Thyroid gland (tissue), 4 donors: ENCODE measurements at places on chromosomes 6 and 20. TPM values are rescaled to one million over a fixed set of nuclear protein-coding genes. Genes with fewer than 3 reads are reported as not detected.

- no peaks in the 10 kb centered on the region for H3K27me3 ChIP-seq
- DNase-seq = no peak
- H3K4me3 ChIP-seq = no peak overlapping the region
- peak overlapping the region; percentile 24 for H3K27ac ChIP-seq
Observed at GRCh38 chr6:159700970-159701369, 7.9 kb upstream of the SOD2 start.

DNA sequence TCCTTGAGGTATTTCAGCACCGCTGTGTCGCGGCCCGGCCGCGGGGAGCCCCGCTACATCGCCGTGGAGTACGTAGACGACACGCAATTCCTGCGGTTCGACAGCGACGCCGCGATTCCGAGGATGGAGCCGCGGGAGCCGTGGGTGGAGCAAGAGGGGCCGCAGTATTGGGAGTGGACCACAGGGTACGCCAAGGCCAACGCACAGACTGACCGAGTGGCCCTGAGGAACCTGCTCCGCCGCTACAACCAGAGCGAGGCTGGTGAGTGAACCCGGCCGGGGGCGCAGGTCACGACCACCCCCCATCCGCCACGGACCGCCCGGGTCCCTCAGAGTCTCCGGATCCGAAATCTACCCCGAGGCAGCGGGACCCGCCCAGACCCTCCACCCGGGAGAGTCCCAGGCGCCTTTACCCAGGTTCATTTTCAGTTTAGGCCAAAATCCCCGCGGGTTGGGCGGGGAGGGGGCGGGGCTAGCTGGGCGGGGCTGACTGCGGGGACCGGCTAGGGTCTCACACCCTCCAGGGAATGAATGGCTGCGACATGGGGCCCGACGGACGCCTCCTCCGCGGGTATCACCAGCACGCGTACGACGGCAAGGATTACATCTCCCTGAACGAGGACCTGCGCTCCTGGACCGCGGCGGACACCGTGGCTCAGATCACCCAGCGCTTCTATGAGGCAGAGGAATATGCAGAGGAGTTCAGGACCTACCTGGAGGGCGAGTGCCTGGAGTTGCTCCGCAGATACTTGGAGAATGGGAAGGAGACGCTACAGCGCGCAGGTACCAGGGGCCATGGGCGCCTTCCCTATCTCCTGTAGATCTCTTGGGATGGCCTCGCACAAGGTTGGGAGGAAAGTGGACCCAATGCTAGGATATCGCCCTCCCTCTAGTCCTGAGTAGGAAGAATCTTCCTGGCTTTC lies 693 bp downstream of the HLA-F start:
- peak overlapping the region; percentile 80 for H3K4me3 ChIP-seq
- H3K27ac ChIP-seq = peak overlapping the region; percentile 92
- DNase-seq = peak; percentile 43

DNA sequence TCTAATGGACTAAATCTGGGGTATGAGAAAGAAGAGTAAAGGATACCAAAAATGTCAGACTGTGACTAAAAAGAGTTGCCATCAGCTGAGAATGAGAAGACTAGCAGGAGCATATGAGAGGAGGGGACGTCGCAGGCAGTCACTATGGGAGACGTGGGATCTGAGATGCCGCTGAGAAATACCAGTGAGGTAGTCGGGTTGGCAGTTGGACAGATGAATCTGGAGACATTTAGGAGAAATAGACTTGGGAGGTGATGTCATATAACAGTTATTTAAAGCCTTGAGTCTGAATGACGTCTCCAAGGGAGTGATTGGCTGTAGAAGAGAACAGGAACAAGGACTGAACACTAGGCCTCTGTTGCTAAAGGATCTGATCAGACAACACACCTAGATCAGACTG lies 51.5 kb upstream of the TRIM26 start:
- DNase-seq = no peak
- no peaks in the 10 kb centered on the region for H3K27me3 ChIP-seq
- H3K27ac ChIP-seq = no peak overlapping the region
- H3K36me3 ChIP-seq = no peaks in the 10 kb centered on the region
- peaks cover 7% of the 10 kb centered on the region for H3K4me1 ChIP-seq

The C6orf141 gene
- total RNA-seq = 13.4 TPM

The PRKN gene
- 6.5 TPM for total RNA-seq

DNA sequence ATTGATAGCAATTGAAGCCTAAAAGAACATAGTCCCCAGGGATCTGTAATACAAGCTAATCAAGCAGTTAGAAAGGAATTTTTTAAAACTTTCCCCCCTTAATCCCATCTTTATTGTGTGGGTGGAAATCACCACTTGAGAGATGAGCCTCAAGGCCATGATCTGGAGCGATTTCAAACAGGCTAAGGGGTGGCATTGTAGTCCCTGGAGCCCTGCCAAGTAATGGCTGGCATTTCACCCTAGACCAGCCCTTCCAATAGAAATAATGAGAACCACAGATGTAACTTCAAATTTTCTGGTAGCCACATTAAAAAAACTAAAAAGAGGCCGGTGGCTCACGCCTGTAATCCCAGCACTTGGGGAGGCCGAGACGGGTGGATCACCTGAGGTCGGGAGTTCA lies 46.9 kb downstream of the PRDM1 start:
- H3K4me3 ChIP-seq = no peak overlapping the region
- no peaks in the 10 kb centered on the region for H3K36me3 ChIP-seq
- H3K27me3 ChIP-seq = no peaks in the 10 kb centered on the region

The BPIFA1 gene
- total RNA-seq = not detected

GRCh38 chr6:54238396-54238795 lies 69.8 kb upstream of the TINAG start:
- no peak for DNase-seq
- H3K27ac ChIP-seq = no peak overlapping the region
- H3K27me3 ChIP-seq = no peaks in the 10 kb centered on the region

DNA sequence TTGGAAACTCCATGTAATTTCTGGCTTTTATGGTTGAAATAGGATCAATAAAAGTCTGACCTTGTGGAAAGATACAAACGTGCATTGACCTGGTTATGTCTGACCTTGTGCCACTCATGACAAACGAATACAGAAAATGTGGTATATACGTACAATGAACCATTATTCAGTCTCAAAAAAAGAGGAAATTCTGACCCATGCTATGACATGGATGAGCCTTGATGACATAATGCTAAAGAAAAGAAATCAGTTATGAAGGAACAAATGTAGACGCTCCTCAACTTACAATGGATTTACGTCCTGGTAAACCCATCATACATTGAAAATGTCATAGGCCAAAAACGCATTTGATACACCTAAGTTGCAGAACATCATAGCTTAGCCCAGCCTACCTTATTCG lies 309.7 kb upstream of the SULF2 start:
- no peak overlapping the region for H3K4me3 ChIP-seq
- no peak for DNase-seq
- no peaks in the 10 kb centered on the region for H3K4me1 ChIP-seq
- no peaks in the 10 kb centered on the region for H3K36me3 ChIP-seq

DNA sequence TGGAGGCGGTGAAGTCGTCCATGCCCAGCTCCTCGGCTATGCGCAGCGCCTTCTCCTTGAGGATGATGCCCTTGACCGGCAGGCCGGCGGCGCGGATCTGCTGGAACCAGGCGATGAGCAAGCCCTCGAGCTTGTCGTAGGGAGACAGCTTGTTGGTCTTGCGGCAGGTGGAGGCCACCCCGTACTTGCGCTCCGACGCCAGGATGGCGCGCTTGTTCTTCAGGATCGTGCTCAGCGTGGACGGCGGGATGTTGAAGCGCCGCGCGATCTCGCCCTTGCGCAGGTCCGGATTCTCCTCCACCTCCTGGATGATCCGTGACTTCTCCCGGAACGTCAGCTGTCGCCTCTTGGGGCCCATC lies 435 bp downstream of the CENPB start:
- DNase-seq = peak; percentile 54
- no peaks in the 10 kb centered on the region for H3K27me3 ChIP-seq
- H3K36me3 ChIP-seq = no peaks in the 10 kb centered on the region
- H3K4me1 ChIP-seq = peaks cover 39% of the 10 kb centered on the region
- H3K4me3 ChIP-seq = peak overlapping the region; percentile 37

- H3K4me3 ChIP-seq = no peak overlapping the region
- H3K36me3 ChIP-seq = no peaks in the 10 kb centered on the region
- H3K27me3 ChIP-seq = no peaks in the 10 kb centered on the region
- H3K4me1 ChIP-seq = peaks cover 11% of the 10 kb centered on the region
- H3K27ac ChIP-seq = no peak overlapping the region
- no peak for DNase-seq
Observed at GRCh38 chr20:22684763-22685443, 100.5 kb upstream of the FOXA2 start.

The NCR2 gene
- total RNA-seq = not detected

The OR2H2 gene
- not detected for total RNA-seq

- H3K27me3 ChIP-seq = no peaks in the 10 kb centered on the region
- DNase-seq = no peak
- H3K27ac ChIP-seq = no peak overlapping the region
Observed at GRCh38 chr6:524803-525202, 132.1 kb downstream of the HUS1B start.

DNA sequence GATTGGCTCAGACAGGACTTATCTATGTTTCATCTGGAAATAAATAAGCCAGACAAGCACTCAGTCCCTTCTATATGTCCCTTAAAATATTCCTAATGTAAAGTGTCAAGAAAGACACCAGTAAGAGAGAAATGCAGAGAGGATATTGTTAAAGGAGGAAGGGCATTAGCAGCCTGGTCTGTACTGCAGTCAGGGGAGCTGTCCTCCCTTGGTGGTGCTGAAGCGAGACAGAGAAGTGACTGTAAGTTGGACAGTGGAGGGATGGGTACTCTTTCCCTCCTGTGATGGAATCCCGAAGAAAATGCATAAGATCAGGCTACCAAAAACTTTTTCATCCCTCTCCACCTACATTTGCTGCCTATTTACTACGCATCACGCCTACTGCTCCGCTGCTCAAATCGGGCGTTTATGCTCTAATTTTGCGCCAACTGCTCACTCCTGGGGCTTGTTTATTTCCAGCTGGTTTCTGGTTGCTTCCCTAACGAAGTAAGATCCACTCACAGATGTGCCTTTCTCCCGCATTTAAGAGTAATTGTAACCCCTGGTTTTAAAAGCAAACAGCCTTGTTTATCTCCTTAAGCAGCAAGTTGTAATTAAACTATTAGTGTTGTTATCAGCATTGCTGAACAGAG lies 35.2 kb downstream of the PHACTR1 start:
- H3K27ac ChIP-seq = no peak overlapping the region
- DNase-seq = peak; percentile 66
- H3K4me1 ChIP-seq = no peaks in the 10 kb centered on the region
- H3K36me3 ChIP-seq = no peaks in the 10 kb centered on the region
